ENCODE measurements at places on chromosomes 3 and 15.

GRCh38 chr15:98650417-98651035, 2.2 kb downstream of the IGF1R start:
- no peak for DNase-seq

DNA sequence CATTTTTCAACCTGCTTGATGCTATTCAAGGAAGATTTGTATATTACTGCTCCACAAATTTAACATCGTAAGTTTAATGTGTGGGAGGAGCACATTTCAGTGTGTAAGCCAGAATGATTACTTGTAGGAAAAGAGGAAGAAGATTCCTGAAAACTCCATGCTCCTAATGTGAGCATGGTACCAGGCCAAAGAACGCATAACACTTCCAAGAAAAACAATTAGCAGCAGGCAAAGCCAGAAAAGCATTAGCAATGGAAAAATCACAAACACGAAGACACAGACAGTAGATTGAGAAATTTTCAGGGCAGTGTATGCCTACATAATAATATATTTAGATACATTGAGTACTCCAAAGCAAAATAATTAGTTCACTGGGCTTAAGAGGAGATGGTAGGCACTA, 96.6 kb upstream of the CBLB start:
- no peak for DNase-seq

- DNase-seq, result no peak
Observed at GRCh38 chr15:33360886-33361285, 50.1 kb downstream of the RYR3 start.

- no peak for DNase-seq
Observed at GRCh38 chr15:63276342-63277037, 915 bp upstream of the APH1B start.

DNA sequence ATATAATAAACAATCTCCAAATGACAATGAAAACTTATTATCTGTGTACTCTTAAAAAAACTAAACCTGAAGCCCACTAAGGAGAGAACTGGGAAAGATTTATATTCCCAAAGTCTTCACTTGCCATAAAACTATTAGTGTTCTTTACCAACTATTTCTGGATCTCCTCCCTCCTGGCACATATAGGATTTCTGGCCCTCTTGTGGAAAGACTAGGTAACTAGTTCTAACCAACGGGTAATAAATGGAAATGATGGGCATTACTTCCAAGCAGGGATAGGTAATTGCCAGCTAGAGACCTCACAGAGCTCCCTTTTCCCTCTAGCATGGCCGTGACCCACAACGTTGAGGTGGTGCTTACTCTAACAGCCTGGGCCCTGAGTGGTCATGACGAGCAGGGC, 110.1 kb downstream of the DNAH12 start:
- DNase-seq, result no peak

DNA sequence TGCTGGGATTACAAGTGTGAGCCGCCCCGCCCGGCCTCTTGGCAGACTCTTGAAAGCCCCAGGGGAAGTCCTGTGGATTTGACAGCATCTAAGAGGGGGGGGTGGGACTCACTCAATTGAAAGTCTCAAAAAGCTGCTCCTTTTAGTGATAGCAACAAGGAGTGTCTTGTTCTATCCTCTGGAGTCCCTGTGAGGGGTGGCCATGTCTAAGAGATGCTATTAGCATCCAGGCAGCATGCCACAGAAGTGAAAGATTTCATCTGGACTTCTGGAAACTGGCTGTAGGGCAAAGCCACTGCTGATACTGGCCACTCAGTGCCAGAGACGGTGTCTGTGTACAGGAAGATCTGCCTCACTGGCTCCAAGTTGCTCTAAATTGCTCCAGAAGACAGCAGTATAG, 74.0 kb downstream of the DHX36 start:
- DNase-seq, result no peak

GRCh38 chr3:54294214-54294613, 171.9 kb downstream of the CACNA2D3 start:
- no peak for DNase-seq

GRCh38 chr3:29466442-29466841, 185.6 kb downstream of the RBMS3 start:
- DNase-seq, result no peak

GRCh38 chr3:174440253-174440701, 418.9 kb upstream of the NAALADL2 start:
- no peak for DNase-seq

- DNase-seq, result no peak
Observed at GRCh38 chr3:99545941-99546580, 92.3 kb upstream of the COL8A1 start.

DNA sequence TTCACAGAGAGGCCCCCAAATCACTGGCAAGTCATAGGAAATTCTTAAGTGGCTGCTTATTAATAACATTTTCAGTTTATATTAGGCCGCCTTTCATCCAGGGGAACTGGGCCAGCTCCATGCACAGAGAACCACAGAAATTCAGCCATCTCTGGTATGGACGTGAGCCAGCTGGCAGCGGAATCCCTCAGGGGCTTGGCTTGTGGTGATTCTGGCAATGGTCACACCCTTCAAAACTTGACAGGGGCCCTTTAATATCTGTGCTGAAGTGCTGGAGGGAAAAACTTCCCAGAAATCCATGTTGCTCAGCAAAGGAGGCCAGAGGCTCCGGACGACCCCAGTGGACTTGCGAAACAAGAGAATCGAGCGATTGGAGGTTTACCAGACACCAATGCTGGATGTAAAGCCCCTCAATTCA, 11.3 kb downstream of the PRICKLE2 start:
- no peak for DNase-seq
